Type B pancreatic cell (in vitro differentiated cells): ENCODE measurements at places on chromosomes 6 and 20. TPM values are rescaled to one million over a fixed set of nuclear protein-coding genes. Genes with fewer than 3 reads are reported as not detected.

GRCh38 chr6:166433096-166433495, 50.4 kb upstream of the MPC1 start:
- DNase-seq: no peak

Gene MACROD2
- 5.9 and 6.7 TPM in 2 replicates for total RNA-seq

DNA sequence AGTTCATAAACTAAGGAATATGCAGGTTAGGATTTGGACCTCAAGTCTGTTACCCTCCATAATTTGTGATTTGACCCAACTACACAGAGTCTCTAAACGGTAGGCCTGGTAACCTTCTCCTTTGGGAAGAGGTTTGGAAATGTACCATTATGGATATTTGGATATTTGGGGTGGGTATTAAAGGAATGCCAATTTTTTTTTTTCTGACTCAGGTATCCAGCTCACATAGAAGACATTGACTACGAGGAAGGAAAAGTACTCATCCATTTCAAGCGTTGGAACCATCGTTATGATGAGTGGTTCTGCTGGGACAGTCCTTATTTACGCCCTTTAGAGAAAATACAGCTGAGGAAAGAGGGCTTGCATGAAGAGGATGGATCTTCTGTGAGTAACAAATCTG, 70.5 kb downstream of the PHF20 start:
- no peak for DNase-seq

Gene HCRTR2
- 0.27 TPM in 1 of 2 replicates, not detected in the other for total RNA-seq

DNA sequence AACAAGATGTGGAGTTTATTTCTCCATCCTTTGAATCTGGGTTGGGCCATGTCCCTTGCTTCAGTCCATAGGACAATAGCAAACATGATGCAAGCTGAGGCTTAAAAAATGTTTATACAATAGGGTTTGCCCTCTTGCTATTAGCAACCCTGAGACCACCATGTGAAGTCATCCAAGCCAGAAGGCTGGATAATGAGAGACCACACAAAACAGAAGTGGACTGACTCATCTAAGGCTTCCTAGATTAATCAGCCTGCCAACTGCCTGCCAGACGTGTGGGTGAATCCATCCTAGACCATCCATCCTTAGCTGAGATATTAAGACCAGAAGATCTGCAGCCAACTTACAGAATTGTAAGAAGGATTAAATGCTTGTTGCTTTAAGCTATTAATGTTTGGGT, 38.1 kb upstream of the ISM1 start:
- no peak for DNase-seq

Gene BICRAL
- 9.1 and 9.3 TPM in 2 replicates for total RNA-seq

- no peak for DNase-seq
These were observed 14.7 kb downstream of the UQCC2 start for GRCh38 chr6:33696548-33697518.

Gene GSTA2
- total RNA-seq: 20.7 and 25.3 TPM in 2 replicates

DNA sequence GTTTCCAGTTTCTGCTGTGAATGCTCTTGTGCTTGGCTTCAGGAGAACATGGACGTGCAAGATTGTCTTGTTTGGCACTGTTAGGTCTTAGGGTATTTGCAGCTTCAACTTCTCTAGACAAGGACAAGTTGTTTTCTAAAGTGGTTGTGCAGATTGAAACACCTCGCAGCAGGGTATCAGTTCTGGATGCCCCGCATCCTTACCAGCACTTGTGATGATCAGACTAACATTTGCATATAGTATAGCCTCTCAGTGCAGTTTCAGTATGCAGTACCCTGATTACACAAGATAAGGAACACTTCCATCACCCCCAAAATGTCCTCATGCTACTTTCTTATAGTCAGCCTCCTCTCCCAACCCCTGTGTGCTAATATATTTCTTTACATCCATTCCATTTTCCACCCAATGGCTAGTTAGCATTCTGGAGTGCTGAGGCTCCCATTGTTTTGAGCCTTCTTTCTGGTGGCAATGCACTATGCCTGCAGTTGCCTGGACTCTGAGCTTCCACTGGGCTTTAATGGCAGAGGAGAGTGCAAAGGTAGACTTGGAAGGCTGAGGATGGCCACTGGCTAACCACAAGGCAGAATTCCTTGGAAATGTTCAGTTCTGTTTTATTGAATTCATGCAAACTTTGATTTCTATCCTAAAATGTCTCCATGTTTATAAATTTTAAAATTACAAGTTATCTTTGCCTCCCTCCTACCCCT, 35.4 kb downstream of the KIF3B start:
- no peak for DNase-seq
